Brain microvascular endothelial cell (primary cell): ENCODE measurements at places on chromosomes 12 and 14.

DNA sequence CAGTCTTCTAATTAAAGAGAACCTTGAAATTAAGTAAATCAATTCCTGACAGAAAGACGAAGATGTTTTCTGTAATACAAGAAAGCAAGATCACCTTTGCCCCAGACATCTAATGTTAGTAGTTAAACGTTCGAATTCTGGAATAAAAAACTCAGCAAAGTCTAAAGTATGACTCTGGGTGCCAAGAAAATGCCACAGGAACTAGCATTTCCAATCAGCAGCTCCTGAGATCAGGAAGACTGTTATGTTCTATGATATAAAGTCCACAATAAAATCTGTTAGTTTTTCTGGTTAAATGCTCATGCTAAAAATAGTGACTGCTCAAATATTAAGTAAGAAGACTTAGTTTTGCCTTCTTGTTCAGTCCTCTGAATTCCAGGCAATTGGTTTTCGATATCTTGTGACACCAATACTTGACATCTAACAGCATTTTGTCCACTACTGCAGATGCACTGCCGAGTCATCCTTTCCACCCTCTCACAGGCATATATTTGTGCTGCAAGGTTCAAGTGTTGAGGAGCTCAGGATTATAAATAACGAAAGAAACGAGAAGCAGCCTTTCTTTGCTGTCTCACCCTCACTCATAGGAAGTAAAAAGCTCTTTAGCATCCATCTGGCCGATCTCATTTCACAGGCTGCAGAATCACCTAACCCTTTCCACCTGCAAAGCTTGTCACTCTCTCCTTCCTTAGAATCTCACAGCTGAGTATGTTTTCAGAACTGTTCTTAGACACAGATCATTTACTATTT lies 32.0 kb downstream of the SSH1 start:
- no peak for DNase-seq

- peak; percentile 53 for DNase-seq
Measured at GRCh38 chr14:65336191-65336591, 76.3 kb upstream of the FUT8 start.

DNA sequence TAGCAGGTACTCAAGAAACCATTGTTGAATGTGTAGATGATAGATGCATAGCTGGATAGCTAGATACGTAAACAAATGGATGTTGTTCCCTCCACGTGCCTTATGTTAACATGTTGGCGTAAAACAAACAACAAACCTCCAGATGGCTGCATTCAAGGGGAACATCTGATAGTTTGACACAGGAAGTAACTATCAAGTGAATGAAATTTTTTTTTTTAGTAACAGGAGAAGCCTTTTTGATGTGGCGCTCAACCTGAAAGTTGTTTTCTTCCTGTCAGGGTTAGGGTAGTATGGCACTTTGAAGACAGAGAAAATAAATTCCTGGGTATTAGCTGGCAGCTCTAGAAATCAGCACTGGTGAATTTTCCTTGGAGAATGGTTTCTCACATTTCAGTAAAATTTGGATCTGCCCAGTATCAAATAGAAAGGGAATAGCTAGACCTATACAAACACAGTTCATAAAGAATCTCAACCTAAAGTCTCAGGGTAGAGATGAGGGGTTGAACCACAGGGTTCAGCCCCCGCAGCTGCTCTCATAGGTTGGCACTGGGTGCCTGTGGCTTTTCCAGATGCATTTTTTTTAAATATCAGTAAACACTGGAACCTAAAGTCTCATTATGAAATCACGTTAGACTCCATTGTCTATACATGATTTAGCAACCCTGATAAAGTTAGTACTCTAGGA lies 18.8 kb upstream of the RAP1B start:
- DNase-seq = no peak

- DNase-seq = peak; percentile 59
Measured at GRCh38 chr14:51776102-51776894, 84.1 kb upstream of the GNG2 start.

DNA sequence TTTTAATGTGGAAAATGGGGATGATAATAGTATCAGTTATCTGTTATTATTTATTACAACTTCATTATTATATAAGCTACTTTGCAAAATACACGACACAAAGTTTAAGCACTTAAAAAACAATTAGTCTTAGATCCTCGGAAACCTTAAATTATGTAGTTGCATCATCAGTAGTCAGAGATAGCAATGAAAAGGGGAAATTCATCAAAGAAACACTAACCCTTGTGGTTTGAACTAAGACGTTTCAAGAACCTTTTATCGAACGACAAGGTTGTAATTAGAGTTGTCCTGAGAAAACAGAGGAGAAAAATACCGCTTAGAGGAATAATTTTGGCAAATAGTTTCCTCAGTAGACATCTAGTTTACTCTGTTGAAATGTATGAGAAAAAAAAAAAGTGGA lies 198.5 kb downstream of the PTPRO start:
- DNase-seq = no peak

GRCh38 chr12:110073049-110073831 lies 24.9 kb upstream of the C12orf76 start:
- no peak for DNase-seq

GRCh38 chr12:9872162-9872561 lies 3.0 kb upstream of the CLEC2B start:
- no peak for DNase-seq

DNA sequence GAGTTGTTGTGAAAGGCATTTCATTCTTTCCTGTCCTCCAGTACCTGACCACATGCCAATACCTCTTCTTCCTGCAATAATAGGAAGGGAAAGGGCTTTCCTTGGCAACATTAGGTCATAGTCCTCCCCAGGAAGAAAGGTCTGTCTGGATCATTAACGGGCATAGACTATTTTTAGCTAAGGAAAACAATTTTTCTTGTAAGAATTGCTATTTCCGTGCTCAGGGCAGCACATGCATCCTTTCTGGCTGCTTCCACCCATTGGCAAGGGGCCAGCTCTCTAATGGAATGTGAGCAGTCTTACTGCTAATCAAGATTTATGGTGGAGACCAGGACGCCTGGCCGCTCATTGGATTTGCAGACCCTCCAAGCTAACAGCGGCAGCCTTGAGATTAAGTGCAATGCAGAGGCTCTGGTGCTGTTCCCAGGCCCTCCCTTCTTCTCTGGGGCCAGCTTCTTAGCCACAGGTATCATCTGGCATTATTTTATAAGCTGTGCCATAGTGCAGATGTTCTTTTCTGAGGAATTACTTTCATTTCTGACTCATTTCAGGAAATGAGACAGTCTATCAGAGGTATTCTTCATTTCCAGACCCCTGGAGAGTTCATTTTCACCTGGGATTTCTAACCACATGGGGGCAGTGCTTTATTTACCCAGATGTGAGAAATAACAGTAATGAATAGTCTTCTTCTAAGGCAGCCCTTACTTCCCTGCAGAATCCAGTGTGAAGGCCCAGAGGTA lies 52.9 kb downstream of the ANO6 start:
- peak; percentile 90 for DNase-seq

DNA sequence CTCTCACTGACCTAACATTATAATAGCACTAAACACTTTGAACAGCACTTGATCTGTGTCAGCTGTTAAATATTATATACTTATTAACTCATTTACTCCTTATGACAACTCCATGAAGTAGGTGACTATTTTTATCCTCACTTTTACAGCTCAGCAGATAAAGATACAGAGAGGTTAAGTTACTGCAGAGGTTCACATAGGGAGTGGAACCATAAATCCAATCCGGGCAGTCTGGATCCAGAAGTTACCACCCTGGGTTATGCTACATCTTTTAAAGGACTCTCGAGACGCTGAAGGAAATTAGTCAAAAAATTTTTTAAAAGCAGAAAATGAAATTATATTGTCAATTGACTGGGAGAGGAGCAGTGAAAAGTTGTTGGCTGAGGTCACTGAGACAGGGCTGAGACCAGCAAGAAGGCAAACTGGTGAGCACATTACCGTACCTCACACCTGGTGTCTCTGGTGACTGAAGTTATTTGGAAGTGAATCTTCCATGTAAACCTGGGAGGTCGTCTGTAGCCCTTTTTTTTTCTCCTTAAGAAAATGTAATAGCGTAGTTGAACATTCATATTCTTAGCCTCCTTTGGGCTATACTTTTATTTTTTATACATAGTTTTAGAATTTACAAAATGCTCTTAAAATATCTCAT lies 1.2 kb upstream of the RIMKLB start:
- DNase-seq = no peak

DNA sequence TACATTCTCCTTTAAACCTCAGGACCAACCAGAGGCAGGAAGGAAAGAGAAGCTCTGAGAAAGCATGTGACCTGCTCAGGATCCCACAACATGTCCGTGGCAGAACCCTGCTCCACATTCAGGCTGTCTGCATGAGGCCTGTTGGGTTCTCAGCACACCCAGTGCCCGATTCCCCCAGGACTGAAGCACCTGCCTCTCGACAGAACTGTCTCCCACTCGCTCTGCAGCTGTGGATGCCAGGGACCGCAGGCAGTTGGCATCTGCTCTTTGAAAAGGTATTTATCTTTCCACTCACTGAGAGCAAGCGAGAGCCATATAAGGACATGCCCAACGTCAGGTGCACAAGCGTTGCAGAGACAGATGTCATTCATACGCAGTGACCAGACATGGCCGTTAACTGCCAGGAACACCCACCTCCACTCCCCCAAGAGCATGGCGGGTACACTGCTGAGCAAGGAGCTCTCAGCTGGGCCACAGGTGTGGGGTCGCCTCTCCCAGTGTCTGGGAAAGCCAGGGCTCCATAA lies 18.9 kb downstream of the PITPNM2 start:
- DNase-seq = no peak

DNA sequence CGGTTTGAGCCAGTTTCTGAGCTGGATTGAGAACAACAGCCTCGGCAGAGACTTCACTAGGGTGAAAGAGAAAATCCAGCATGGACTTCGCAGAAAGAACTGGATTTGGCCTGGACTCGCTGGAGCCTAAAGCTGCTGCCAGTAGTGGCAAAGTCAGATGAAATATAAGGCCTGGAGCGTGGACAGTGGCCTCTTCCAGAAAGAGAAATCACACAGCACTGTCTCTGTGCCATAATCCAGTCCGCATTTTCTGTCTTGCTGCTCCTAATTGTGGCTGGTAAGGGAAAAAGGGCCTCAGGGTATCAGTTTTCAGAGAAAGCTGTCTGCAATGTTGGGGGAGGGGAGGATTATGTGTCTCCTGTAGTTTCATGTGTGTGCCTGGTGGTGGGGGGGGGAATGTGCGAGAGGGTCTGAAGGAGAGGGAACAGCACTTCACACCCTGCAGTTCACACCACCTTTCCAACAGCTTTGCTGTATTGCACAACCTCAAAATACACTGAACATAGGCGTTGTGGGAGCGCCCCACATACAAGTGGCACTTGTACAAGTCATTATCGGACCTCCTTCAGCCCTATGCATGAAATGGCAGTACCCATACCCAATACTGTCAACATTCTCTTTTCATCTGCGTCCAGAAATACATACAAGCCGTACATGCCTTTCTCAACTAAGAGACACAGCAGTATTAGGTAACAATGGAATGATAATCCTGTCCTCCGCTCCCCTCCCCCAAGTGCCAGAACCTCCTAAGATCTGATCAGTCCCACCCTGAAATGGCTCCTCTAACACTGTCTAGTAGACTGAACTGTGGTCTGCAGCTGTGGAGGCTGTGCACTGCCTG lies 107.5 kb upstream of the ATF7IP start:
- peak; percentile 100 for DNase-seq

DNA sequence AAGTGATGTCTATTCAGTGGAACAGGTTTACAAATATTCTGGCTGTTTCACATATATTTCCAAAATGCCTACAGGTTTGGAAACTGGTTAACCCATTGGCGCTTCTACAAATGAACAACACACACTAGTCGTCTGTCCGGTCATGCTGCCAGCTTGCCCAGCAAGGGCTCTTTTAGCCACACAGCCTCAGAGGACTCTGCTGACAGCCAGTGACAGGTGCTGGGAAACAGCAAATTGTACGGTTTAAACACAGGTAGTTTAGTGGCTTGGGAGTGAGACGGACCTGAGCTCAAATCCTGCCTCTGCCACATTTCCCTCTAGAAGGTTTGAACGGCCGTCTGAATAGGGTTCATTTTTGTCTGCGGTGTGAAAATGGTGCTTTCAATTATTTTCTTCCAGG lies 53.8 kb downstream of the MOK start:
- DNase-seq = no peak

DNA sequence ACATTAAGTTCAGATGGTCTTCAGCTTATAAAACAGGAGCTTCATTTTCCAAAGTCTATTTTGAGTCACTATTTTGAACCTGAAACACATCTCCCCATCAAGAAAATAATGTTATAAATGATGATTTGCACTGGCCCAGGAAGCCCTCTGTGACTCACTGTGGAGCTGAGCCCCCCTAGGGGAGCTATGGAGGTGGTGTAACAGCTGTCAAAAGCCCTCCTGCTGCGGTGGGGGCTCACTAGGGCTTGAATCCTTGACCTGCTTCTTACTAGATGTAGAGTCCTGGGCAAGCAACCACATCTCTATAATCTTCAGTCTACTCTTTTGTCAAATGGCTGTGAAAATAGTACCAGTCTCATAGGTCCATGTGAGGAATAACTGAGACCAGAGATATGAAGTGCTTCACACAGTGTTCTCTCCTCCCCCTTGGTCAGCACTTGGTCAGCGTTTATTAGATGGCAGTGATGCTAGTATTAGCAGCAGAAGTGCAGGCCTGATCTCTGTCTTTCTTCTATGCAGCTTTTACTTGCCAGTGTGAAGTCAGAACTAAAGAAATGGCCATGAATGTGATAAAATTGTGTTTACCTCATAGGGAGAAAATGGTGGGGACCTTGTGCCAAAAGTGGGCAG lies 83.4 kb downstream of the RTN1 start:
- no peak for DNase-seq

GRCh38 chr12:120933786-120934185 lies 29.6 kb upstream of the SPPL3 start:
- no peak for DNase-seq

- no peak for DNase-seq
Measured at GRCh38 chr12:76674669-76675315, 89.1 kb upstream of the ZDHHC17 start.

GRCh38 chr14:103068351-103069073 lies 11.2 kb upstream of the CDC42BPB start:
- DNase-seq = no peak

DNA sequence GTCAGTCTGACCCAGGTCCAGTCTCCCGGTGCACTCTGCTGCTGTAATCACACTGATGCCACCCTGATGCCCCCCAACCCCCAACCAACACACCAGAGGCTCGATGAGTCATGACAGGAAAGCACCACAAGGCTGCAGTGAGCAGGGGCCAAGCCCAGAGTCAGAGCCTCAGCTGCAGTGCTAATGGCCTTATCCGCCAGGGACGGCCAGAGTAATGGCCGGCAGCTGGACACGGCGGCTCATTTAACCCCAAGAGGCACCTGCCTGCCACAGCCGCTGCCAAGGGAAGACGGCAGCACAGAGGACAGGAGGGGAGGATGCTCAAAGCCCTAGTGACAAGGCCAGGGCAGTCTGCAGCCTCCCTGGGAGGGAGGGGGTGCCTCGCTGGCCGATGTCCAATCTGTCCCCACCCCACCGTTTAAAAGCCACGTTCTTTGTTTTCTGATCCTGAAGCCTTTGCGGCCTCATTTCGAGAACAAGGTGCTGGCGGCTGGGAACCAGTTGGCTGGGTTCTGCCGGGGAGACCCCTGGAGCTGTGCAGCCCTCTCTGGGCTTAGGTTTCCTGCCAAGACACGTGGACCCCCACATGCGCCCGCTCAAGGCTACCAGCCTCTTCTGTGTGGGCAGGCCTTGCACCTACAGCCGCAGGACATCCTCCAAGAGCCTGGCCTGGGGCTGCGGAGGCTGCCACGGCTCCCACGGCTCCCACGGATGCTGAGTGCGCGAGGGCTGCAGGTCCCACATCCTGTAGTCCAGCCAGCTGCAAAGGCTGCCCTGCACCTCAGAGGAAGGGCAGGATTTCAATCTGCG lies 13.1 kb downstream of the CCDC85C start:
- peak; percentile 29 for DNase-seq

- DNase-seq = no peak
Measured at GRCh38 chr12:39606712-39607423, 12.7 kb downstream of the ABCD2 start.

GRCh38 chr12:71270057-71270456 lies 112.3 kb upstream of the TSPAN8 start:
- DNase-seq = no peak
